ENCODE measurements at places on chromosomes 5 and 9. TPM values are rescaled to one million over a fixed set of nuclear protein-coding genes. Genes with fewer than 3 reads are reported as not detected.

- peak overlapping the region; percentile 91 for H3K4me3 ChIP-seq
- peaks cover 2% of the 10 kb centered on the region for H3K36me3 ChIP-seq
- H3K4me1 ChIP-seq, result peaks cover 7% of the 10 kb centered on the region
- no peaks in the 10 kb centered on the region for H3K27me3 ChIP-seq
- H3K27ac ChIP-seq, result peak overlapping the region; percentile 93
- peak; percentile 45 for DNase-seq
Observed at GRCh38 chr5:160118349-160119141, 705 bp downstream of the PWWP2A start.

- H3K4me1 ChIP-seq, result no peaks in the 10 kb centered on the region
- no peak overlapping the region for H3K4me3 ChIP-seq
- H3K27me3 ChIP-seq, result no peaks in the 10 kb centered on the region
- H3K36me3 ChIP-seq, result no peaks in the 10 kb centered on the region
Observed at GRCh38 chr9:101117161-101117560, 88.6 kb downstream of the PLPPR1 start.

LECT2 gene
- total RNA-seq, result 0.70 TPM

NFIL3 gene
- total RNA-seq, result 13.5 TPM

CDH9 gene
- total RNA-seq, result not detected

DNA sequence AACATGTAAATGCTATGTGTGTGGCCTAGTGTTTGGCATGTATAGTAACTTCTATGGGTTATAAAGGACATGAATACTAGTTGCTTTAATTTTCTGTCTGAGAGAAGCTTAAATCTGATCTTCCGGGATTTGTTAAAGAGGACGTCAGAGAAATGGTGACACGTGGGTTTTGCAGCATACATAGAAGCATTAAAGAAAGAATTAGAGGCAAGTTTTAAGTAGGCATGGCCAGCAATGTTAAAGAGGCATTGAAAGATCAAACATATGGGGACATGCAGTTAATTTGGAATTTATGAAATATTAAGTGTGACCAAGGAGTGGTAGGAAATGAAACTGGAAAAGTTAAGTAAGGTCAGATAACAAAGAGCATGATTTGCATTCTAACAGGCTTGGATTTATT lies 311.4 kb upstream of the RIOK2 start:
- no peaks in the 10 kb centered on the region for H3K27me3 ChIP-seq
- no peaks in the 10 kb centered on the region for H3K4me1 ChIP-seq
- no peak overlapping the region for H3K27ac ChIP-seq
- DNase-seq, result no peak
- H3K36me3 ChIP-seq, result no peaks in the 10 kb centered on the region

GRCh38 chr5:52906845-52907244 lies 82.3 kb upstream of the ITGA2 start:
- no peak overlapping the region for H3K4me3 ChIP-seq
- H3K27ac ChIP-seq, result no peak overlapping the region
- H3K27me3 ChIP-seq, result no peaks in the 10 kb centered on the region
- DNase-seq, result no peak

DNA sequence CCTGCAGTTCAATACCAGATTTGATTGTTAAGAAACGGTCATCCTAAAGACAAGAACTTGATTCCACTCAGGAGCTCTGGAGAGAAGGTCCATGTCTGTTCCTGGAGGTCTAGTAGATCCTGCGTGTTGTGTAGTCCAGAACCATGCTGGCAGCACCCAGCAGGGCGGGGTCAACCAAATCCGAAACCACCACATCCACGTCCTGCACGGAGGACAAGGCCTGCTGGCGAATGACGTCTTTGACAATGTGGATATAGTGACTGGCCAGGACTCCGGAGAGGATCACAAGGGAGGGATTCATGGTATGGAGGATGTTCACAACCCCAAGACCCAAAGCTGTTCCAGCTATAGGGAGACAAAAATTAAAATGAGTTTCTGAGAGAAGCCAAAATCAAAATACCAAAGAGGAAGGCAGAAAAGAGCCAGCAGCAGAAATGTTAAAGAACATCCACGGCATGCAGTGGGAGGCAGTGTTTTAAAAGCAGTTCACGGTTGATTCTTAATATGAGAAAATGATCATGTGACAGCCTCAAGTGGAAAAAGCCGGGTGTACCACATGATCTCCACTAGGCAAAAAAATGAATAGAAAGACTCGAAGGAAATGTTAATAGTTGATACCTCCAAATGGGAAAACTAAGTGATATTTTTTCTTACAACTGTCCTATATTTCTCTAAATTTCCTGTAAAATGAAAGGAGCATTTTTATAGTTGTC lies 26.7 kb downstream of the CLTA start:
- H3K27me3 ChIP-seq, result no peaks in the 10 kb centered on the region
- no peak overlapping the region for H3K4me3 ChIP-seq
- no peak overlapping the region for H3K27ac ChIP-seq
- H3K36me3 ChIP-seq, result no peaks in the 10 kb centered on the region

- H3K36me3 ChIP-seq, result no peaks in the 10 kb centered on the region
- H3K27ac ChIP-seq, result no peak overlapping the region
Observed at GRCh38 chr5:5798462-5798861, 376.0 kb downstream of the ICE1 start.

CAVIN4 gene
- 1.5 TPM for total RNA-seq

CD72 gene
- total RNA-seq, result 0.95 TPM

IL5 gene
- total RNA-seq, result not detected

DNA sequence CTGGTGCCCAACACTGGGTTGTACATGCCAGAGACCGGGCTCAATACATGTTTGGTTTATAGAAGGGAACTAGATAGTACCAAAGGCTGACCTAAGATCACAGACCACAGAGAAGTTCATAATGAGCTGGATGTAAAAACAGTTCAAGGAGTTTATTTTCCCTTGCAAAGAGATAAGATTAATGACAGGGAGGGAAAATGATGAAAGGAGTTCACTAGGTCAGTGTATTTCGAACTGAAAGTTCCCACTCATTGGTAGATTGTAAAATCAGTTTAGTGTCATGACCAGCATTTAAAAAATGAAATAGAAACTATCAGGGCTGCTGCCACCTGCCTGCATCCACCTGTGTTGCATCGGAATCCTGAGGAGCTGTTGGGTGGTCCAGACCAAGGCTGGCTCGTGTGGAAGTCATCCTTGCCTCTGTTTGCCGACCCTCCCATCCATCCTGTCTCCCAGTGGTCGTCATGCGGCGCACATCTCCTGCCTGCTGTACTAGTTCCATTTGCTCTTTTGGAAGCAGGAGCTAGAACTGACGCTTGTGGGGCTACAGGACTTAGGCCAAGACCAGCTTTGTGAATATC lies 21.1 kb downstream of the TBC1D2 start:
- no peak overlapping the region for H3K27ac ChIP-seq
- DNase-seq, result no peak
- no peak overlapping the region for H3K4me3 ChIP-seq
- H3K27me3 ChIP-seq, result no peaks in the 10 kb centered on the region
- peaks cover 1% of the 10 kb centered on the region for H3K36me3 ChIP-seq

DNA sequence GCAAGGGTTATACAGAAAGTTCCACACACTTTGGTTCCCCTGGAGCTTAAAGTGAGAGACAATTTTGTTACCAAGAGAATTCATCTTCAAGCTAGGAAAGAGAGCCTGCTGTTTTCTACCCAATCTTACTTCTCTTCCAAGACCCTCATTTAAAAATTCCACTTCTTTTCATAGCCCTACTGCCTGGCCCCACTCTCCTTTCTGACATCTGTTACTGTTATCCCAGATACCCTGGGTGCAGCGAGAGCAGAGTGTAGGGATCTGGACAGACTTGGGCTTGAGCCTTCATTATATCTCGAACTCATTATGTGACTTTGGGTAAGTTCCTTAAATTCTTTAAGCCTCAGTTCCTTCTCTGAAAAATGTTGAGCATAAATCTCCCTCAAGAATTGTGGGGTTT lies 263.1 kb downstream of the ASTN2 start:
- no peak overlapping the region for H3K4me3 ChIP-seq
- no peaks in the 10 kb centered on the region for H3K4me1 ChIP-seq

NEURL1B gene
- total RNA-seq, result 6.0 TPM

NR5A1 gene
- total RNA-seq, result not detected

- no peaks in the 10 kb centered on the region for H3K27me3 ChIP-seq
- no peak overlapping the region for H3K4me3 ChIP-seq
- H3K4me1 ChIP-seq, result no peaks in the 10 kb centered on the region
- no peak for DNase-seq
Observed at GRCh38 chr9:34409154-34409553, 32.5 kb upstream of the MYORG start.

DNA sequence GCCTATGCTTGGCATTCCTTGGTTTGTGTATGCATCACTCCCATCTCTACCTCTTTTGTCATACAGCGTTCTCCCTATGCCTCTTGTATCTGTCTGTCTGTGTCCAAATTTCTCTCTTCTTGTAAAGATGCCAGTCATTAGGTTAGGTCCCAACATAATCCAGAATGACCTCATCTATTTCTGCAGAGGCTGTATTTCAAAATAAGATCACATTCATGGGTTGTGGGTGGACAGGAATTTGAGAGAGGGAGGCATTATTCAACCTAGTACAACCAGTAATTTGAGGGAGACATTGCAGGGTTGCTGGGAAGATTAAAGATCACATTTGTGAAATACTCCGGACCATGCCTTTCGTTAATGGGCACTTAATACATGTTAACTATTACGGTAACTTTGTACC lies 155.0 kb downstream of the MAN2A1 start:
- H3K4me1 ChIP-seq, result no peaks in the 10 kb centered on the region
- no peak for DNase-seq
- H3K27me3 ChIP-seq, result no peaks in the 10 kb centered on the region
- peaks cover 4% of the 10 kb centered on the region for H3K36me3 ChIP-seq

GRCh38 chr9:19940811-19941535 lies 152.1 kb upstream of the SLC24A2 start:
- H3K27ac ChIP-seq, result no peak overlapping the region
- no peak for DNase-seq
- no peak overlapping the region for H3K4me3 ChIP-seq
- H3K4me1 ChIP-seq, result no peaks in the 10 kb centered on the region
- no peaks in the 10 kb centered on the region for H3K27me3 ChIP-seq
- no peaks in the 10 kb centered on the region for H3K36me3 ChIP-seq

ASPN gene
- not detected for total RNA-seq

- DNase-seq, result no peak
- no peaks in the 10 kb centered on the region for H3K27me3 ChIP-seq
- H3K4me1 ChIP-seq, result no peaks in the 10 kb centered on the region
- no peaks in the 10 kb centered on the region for H3K36me3 ChIP-seq
- no peak overlapping the region for H3K27ac ChIP-seq
- H3K4me3 ChIP-seq, result no peak overlapping the region
Observed at GRCh38 chr9:21251638-21252037, 11.8 kb upstream of the IFNA14 start.

DNA sequence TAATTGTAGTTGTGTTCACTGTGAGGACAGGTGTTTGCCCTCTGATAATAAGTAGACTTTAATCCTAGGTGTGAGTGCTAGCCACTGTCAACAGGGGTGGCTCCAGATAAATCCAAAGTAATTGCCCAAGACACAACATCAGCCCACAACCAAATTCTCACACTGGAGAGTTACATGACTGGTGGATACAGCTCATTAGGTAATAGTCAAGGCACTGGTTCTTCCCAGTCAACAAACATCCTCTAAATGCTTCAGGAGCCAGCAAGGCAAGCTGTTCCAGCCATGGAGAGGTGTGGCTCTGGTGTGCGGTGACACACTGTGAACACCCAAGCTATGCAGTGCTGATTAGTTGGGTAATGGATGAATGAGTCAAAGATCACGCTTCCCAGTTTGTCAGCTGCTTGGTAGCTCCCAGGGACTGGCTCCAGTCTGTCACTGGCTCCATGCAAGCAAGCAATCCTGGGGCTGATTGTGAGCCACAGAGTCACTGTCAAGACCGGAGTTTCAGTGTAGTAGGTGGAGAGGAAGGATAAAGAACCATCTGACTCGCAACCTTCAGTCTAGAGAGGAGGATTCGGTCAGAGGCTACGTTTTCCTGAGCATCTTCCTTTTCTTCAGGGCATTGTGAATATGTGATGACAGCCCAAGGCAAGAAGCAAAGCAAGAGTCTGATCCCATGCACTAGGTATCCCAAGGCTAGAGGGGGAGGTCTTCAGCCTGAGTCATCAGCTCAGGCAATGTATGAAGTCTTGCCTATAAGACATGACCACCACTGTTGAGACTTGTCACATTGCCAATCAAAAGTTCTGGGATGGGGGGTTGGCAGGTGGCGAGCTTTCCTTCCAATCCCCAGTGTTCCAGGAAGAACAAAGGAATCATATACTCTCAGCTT lies 63.1 kb downstream of the UGCG start:
- peak; percentile 59 for DNase-seq
- no peaks in the 10 kb centered on the region for H3K27me3 ChIP-seq
- H3K27ac ChIP-seq, result peak overlapping the region; percentile 89
- H3K4me3 ChIP-seq, result no peak overlapping the region

- no peaks in the 10 kb centered on the region for H3K27me3 ChIP-seq
- H3K4me3 ChIP-seq, result no peak overlapping the region
- H3K4me1 ChIP-seq, result peaks cover 7% of the 10 kb centered on the region
- DNase-seq, result no peak
Observed at GRCh38 chr9:109791003-109791677, 11.1 kb downstream of the PALM2AKAP2 start.

GRCh38 chr9:21324047-21324446 lies 11.2 kb downstream of the KLHL9 start:
- DNase-seq, result no peak
- no peaks in the 10 kb centered on the region for H3K27me3 ChIP-seq
- no peak overlapping the region for H3K4me3 ChIP-seq
- no peaks in the 10 kb centered on the region for H3K4me1 ChIP-seq

DNA sequence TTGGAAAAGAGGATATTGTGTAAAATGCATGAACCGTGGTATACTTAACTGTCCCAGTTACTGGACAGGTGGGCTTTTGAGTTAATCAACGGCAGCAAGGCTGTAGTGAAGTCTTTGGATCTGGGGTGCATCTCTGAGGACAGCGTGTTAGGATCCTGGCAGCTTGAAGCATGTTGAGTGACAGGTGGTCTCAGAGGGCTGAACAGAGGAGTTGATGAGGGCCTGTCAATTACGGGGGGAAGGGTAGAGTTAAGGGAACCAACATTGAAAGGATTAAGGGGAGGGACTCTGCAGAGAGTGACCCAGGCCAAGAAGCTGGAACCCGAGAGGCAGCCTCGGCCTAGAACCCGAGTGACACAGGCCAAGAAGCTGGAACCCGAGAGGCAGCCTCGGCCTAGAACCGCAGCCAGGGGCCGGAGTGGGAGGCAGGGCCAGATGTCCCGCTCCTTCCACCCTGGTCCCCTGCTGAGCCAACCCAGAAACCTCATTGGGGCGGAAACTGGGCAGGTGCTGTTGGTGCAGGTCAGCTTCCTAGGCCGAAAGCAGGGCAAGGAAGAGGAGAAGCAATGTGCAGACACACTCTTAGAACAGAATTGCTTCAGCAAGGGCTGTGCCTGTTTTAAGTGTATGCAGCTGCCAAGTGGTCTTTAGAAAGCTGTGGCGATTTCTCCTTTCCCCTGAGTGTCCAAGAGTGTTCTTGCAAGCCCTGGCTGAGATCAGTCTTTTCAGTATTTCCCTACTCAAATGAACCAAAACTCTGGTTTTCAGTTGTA lies 62.0 kb downstream of the ANKRD33B start:
- H3K4me1 ChIP-seq, result peaks cover 5% of the 10 kb centered on the region
- H3K36me3 ChIP-seq, result no peaks in the 10 kb centered on the region
- no peaks in the 10 kb centered on the region for H3K27me3 ChIP-seq

Data from Caco-2 (cell line).